ENCODE measurements at places on chromosomes 1 and 21.

GRCh38 chr1:25128121-25128621, 104.1 kb downstream of the SYF2 start:
- no peak for DNase-seq

GRCh38 chr1:81144240-81144825, 656.4 kb upstream of the ADGRL2 start:
- DNase-seq: no peak

GRCh38 chr21:35197992-35198431, 148.9 kb upstream of the RUNX1 start:
- DNase-seq: no peak

DNA sequence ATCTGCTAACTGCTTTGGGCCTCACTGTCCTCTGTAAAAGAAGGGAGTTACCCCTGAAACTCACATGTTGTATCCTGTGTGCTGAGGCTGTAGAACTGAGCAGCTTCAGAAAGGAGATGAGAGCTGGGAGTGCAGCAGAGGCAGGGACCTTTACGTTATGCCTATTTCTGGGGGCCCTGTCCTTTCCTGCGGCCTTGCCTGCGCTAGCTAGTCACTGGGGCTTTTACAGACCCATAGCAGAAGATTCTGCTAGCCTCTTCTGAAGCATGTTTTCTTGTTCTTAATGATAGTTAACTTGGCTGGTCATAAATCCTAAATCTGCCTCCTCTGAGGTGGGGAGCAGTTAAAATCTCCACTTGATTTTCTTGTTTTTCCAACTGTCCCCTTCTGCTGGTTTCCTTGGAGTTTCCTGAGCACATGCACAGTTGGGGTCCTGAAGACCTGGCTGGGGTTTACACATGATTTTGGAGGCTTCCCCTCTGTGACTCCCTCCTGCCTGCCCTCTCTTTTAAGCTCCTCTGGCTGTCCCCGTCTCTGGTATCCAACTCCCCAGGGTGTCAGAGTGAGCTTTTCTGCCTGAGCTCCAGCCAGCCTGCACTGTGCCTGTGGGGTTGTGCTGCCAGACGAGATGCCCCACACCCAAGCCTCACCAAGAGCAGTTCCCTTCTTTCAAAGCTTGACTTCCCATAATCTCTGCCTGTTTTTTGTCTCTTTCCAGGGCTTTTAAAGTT, 76.6 kb downstream of the NOS1AP start:
- no peak for DNase-seq

GRCh38 chr1:229186373-229187056, 84.4 kb upstream of the RAB4A start:
- DNase-seq: no peak

GRCh38 chr21:36059823-36060158, 535 bp downstream of the SETD4 start:
- no peak for DNase-seq

DNA sequence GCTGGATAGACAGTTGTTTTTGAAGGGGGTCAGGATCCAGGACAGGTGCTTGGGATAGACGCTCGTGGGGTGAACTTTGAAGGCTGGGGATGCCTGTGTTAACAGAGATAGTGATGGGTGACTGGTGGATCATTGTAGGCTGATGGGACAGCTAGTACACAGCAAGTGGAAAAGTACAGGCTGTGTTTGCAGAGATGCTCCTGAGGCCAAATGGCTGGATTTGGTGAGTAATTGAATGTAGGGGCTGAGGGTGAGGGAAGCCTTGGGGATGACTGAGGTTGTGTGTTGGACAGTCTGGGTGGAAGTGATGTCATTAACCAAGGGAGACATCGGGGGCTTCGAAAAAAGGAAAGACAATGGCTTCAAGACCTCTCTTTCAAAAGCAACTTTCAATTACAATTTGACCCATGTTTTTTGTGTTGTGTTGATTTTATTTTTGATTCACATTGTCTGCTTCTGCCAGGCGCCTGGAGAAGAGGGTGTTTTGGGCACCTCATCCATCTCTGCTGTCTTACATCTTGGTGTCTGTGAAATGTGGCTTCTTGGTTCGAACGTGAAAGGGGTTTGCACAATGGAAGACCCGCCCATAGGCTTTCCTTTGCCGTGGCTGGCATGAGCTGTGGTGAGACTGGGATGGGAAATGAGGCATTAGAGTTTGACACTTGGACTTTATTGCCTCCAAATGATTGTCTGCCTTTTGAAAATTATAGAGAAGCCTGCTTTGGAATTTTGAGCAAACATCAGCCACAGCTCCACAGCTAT, 147.5 kb downstream of the FOXD2 start:
- no peak for DNase-seq

- DNase-seq: no peak
These were observed 442 bp upstream of the AHCYL1 start for GRCh38 chr1:109984190-109984455.

GRCh38 chr1:193355626-193356025, 169.2 kb upstream of the B3GALT2 start:
- DNase-seq: no peak

DNA sequence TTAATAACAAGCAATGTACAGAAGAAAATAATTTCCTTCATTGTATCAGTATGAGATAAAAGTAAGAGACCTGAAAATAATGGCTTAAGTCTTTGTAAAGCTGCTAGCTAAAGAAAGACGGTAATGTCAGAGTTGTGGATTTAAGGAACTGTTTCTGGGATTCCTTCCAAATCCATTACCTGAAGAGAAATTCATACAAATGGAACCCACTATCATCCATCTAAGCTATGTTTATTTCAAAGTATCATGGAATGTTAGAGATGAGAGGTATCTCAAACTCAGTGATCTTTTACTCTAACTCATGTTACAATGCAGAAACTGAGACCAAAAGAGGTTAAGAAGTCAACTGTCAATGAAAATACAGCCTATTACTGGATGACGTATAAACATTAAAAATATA, 197.7 kb downstream of the DENND1B start:
- DNase-seq: no peak

DNA sequence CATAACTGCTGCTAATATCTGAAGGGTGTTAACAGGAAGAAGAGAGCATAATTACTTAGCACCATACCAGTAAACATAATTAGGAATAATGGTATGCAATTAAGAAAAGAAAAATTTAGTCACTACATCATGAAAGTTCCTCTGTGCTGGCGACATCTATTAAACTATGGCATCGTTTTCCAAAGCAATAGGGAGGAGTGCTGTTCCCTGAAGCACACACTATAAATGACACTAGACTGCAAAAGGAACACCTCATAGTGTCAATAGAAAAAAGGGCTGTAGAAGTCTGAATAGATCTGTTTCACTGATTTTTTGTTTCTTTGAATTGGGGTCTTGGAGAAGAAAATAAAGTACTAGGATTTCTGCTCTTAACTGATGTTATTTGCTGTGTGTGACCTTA, 773.6 kb upstream of the B3GALT2 start:
- no peak for DNase-seq

- DNase-seq: no peak
These were observed 5.8 kb downstream of the VWA1 start for GRCh38 chr1:1441002-1441888.

DNA sequence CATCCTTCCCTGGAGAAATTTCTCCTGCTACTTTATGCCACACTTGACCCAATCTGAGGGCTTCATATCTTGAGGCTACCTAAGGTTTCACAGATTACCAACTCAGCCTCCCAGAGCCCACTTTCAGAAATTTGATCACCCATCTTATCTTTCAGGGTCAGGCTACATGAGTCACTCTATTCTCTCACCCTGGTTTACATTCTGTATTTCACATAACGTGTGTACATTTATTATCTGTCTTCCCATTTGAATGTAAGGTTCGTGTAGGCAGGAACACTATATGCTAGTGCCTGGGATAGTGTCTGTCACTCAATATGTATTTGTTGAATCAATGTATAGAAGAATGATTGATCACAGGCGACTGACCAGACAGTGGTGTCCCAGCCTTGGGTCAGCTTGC, 124.8 kb downstream of the UBE2U start:
- DNase-seq: no peak

- no peak for DNase-seq
These were observed 57.2 kb downstream of the CAMK2N1 start for GRCh38 chr1:20428841-20429240.

DNA sequence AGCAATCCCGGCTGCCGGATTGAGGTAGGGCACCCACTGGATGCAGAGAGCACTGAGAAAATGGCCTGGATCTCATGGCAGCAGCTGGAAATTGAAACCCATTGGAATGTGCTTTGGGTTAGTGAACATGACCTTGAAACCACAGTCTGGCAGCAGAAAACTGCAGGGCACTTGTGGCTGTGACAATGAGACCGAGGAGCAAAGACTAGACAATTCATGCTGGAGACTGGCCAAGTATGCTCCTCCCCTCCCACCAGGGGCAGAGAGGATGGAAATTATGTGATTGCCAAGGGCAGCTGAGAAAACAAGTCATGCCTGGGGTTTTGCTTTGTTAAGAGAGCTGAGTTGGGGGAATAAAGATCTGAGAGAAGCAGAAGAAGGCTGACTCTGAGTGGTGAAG, 60.7 kb downstream of the ZNF697 start:
- DNase-seq: peak; percentile 52

DNA sequence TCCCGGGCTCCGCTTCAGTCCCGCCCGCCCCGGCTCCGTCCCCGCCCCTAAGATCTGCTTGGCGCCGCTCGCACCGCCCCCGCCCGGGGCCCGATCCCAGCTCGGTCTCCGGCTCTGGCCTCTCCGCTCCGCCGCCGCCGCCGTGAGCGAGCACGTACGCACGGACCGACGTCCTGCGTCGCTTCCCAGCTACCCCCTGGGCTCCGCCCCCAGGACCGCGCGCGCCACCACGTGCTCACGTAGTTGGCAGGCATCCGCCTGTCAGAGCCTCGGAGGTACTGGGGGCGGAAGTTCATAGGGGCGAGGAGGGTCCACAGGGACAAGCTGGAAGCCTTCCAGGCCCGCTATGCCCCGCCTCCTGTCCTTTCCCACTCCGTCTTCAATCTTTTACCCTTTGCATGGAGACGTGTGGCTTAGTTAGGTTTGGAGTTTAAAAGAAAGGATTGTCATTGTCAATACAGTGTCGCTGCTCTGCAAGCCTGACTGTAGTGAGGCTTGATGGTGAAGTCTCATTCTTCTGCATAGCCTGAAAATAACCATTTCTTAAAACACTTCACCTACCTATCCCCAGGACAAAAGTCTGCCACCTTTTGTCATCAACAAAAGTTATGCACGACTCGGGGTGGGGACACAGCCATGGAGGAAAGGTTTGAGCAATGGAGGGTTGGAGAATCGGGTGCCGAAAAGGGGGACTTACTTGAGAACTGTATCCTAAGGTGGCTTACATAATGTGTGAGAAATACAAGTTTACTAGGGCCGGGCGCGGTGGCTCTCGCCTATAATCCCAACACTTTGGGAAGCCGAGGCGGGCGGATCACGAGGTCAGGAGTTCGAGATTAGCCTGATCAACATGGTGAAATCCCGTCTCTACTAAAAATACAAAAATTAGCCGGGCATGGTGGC, at the start of gene CLK2:
Gene CLK2, minus strand, starts transcription at position 162 of the 903 bp plus-strand sequence. CDS start 2,527 bp downstream, outside the sequence.
- peak; percentile 95 for DNase-seq

GRCh38 chr1:201296352-201296751, 13.0 kb downstream of the PKP1 start:
- DNase-seq: no peak

GRCh38 chr1:207069858-207070506, 16.9 kb downstream of the PFKFB2 start:
- DNase-seq: no peak

- no peak for DNase-seq
These were observed 75.5 kb downstream of the EPHB2 start for GRCh38 chr1:22786101-22786500.

DNA sequence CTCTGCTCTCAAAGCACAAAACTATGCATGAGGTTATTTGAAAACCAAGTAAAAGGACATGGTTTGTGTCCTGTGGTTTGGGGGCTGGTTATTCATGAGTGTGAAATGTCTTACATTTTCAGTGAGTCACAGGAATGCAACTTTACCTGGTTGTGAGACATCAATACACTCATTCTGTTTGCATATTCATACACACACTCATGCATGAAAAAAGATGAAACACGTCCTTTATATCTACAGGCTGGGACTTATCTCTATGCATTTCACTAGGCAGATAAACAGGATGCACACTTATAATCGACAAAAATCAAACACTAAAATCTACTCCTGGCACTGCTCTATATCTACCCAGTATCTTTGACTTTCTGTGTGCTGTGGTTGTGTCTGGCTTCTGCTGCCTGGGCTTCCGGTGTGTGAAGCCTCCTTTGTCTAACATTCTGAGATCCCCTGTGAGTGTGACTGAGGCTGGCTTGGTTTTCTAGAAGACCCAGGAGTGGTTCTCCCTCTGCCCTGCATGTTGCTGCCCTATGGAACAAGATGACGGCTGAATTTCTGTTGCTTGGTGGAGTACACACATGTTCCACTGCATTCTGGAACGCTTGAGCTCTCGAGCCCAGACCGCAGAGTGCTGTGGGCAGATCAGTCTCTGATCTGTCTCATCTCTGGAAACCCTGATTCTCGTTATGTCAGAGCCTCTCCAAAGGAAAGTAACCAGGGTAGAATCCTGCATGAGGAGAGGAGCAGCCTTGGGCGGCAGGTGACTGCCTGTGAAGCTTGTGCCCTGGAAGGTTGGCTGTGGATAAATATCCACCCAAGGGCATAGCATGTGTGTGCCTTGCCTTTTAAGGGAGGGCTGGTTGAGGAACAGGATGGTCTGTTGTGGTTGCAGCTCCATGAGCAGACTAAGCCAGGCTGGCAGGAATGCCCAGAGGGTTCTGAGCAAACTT, 19.7 kb upstream of the FASLG start:
- no peak for DNase-seq

DNA sequence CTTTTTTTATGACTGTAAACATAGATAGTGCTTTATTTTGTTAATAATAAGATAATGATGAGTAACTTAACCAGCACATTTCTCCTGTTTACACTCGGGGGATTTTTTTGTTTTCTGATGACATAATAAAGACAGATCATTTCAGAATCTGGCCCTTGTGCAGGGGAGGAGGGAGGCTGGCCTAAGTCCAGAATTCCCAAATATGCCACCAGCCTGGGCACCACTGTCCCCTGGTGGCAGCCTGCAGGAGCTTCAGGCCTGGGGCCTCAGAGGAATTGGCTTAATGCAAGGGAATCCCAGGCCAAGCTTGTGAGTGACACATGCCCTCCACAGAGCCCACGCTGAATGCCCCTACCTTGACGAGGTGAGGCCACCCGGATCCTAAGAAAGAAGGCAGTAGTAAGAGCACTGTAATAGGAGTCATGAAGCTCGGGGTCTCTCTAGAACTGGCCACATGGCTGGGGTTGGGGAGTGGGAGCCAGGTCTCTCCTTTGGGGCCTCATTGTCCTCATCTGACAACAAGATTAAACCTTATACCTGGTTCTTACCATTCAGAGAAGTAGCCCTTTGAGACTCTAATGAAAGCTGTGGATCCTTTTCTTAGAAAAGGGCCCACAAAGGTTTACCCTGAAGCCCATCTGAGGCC, 24.1 kb downstream of the ETNK2 start:
- DNase-seq: peak; percentile 20

DNA sequence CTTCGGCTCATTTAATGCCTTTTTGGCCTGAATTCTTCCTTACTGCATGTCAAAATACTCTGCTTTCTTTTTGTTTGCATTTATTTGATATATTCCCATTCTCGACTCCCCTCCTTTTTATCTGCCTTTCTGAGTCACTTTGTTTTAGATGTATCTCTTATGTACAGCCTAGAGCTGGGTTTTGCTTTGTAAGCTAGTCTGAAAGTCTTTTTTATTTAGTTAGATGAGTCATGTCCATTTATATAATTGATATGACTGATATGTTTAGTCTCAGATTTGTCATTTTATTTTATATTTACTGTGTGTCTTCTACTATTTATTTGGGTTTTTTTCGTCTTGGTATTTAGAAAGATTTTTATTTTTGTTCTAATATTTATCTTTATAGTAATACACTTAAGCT, 33.6 kb upstream of the GNG5 start:
- DNase-seq: no peak
